ENCODE measurements at places on chromosomes 3 and 15. TPM values are rescaled to one million over a fixed set of nuclear protein-coding genes. Genes with fewer than 3 reads are reported as not detected.
A peak's percentile ranks its signal among the peaks of the same experiment; 100 is the strongest.

GRCh38 chr3:143222505-143222904, 102.9 kb downstream of the CHST2 start:
- no peak for DNase-seq

DNA sequence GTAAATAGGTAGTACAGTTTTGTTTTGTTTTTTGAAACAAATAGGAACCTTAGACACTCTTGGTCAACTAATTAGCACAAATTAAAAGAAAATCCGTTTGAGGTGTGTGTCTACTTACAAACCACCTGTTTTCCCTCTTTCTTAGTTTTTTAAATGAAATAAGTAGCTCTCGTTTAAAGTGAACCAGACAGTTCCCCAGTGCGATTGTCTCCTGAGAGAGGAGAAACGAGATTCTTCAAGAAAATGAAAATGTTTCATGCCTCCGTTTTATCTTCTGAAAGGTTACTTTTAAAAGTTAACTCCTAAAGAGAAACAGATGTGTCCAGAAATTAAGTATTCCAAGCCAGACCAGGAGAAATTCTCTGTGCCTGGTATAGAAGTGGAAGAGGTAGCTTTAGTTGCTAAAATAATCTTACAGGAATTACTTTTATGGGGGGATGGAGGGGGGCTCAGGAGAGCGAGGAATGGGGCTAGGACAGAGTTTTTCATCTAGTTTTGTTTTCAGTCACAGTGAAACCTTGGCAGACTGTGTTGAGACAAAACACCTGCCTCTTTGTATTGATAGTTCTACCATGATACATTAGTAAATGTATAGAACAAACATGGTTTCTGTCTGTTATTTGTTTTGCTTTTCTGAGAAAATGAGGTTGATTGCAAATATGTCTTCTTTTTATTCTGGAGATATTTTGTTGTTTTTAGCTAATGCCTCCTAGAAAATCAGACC, 155.1 kb upstream of the CNTN4 start:
- DNase-seq = no peak

The CPN2 gene
- not detected for polyA plus RNA-seq

GRCh38 chr3:129834580-129834979, 58.9 kb downstream of the TMCC1 start:
- no peak for DNase-seq

The LYSMD2 gene
- polyA plus RNA-seq = 6.8 TPM

GRCh38 chr15:59894835-59895234, 109.3 kb upstream of the FOXB1 start:
- DNase-seq = no peak

DNA sequence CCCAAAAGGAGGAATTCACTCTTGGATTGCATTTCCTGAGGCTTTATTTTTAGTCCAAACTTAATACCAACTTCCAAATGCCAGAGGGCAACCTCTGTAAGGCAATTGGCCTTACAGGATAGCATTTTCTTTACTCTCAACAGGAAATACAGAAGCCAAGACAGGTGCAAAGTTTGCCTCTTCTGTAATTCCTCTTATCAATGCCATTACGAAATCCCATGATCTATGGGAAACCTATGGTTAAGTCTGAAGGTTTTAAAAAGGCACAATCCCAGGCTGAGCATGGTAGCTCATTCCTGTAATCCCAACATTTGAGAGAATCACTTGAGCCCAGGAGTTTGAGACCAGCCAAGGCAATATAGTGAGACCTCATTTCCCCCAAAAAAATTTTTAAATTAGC, 14.9 kb downstream of the PKM start:
- no peak for DNase-seq

DNA sequence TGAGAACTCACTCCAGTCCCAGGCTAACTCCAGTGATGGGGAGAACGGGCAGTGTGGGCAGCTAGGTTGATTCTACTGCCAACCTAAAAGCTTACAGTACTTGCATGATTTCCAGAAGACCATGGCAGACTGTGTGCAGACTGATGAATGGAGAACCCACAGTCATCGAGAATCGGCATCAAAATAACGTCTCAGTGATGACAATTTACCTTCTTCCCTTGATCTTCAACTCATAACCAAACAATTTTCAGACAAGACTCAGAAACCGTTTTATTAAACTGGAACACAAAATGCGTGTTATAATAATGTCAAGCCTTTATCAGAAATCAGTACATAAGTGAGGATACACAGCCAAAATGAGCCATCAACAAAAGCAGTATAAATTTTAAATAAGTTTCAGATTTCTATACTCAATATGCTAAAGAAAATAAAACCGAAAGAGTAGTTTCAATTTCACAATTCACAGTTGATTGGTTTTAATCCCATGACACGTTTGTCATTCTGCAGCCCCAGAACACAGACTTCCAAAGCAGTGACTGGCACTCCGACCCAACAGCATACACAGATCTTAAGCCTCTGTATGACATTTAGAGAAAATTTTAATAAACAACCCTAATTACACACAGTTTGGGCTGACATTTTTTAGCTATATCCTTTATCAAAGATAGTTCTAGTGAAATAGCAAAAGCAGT, 54.5 kb downstream of the ZMAT3 start:
- no peak for DNase-seq

GRCh38 chr15:90201130-90201943, at the start of gene SEMA4B:
Gene SEMA4B, plus strand, starts transcription at chr15:90201330. Its CDS starts 249 bp downstream, at chr15:90201579.
- peak; percentile 77 for DNase-seq

DNA sequence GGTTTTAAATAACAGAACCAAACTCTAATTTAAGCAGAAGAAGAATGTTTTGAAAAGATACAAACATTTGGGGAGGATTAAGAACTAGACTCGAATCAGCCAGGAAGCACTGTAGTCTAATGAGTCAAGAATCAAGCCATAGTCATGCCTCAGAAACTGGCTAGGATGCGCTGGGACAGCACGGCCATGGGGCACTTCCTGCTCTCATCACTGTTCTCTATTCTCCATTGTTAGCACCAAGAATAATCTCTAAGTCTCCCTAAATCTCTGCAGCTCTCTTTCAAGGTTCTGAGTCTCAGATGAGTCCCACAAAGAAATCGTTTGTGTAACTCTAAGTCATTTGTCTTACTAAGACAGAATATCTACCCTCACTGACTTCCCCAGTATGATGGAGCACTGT, 399.0 kb upstream of the KCNMB2 start:
- no peak for DNase-seq

GRCh38 chr3:14128724-14129123, 3.9 kb downstream of the TMEM43 start:
- no peak for DNase-seq

The GRAMD1C gene
- 0.36 TPM for polyA plus RNA-seq

- no peak for DNase-seq
Observed at GRCh38 chr3:119368298-119368697, 74.1 kb downstream of the ARHGAP31 start.

DNA sequence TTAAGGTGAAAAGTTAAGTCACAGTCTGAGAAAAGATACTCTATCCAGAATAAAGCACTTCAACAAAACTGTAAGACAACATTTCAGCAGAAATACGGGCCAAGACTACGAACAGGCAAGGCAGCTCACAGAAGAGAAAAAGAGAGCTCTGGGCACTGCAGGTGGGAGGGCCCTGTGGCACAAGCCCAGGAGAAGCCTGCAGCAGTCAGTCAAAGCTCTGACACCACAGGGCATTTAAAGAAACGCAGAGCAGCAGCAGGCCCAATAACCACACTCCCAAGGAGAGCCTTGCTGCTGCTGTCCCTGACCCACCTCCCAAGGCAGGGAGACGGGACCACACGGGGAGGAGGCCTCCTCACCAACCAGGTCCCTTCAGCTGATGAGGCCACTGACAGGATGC, 19.2 kb downstream of the CHSY1 start:
- no peak for DNase-seq

- no peak for DNase-seq
Observed at GRCh38 chr15:29089731-29090616, 179.6 kb downstream of the NSMCE3 start.

GRCh38 chr15:67120839-67121643, 55.6 kb downstream of the SMAD3 start:
- DNase-seq = peak; percentile 95

The TOP2B gene
- polyA plus RNA-seq = 45.3 TPM

DNA sequence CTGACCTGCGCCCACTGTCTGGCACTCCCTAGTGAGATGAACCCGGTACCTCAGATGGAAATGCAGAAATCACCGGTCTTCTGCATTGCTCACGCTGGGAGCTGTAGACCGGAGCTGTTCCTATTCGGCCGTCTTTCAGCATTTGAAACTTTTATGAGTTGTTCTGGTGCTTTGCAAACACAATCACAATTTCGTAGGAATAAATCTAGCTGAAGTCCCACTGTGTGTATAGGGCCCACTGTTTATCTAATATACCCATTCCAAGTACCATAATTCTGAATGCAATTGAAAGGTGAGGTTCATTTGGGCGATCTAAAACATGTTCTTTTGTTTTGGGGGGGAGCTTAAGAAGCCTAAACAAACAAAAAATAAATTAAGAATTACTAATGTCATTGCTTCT, 572.1 kb downstream of the FGF12 start:
- DNase-seq = no peak

DNA sequence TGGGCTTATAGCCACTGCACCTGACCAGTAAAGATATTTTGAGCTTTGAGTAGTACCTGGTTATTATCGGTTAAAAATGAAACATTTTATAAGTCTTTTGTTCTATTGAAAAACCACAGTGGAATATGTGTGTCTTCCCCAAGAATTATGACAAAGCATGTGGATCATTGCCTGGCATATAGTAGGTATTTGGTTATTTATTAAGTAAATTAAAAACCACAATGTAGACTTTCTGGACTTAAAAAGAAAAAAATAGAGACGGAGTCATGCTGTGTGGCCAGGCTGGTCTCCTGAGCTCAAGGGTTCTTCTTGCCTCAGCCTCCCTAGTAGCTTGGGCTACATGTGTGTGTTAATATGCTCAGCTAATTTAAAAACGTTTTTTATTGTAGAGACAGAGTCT, 43.5 kb downstream of the UBE2E2 start:
- no peak for DNase-seq

The RTP3 gene
- polyA plus RNA-seq = not detected

The UROC1 gene
- polyA plus RNA-seq = not detected

The ANKRD63 gene
- not detected for polyA plus RNA-seq

DNA sequence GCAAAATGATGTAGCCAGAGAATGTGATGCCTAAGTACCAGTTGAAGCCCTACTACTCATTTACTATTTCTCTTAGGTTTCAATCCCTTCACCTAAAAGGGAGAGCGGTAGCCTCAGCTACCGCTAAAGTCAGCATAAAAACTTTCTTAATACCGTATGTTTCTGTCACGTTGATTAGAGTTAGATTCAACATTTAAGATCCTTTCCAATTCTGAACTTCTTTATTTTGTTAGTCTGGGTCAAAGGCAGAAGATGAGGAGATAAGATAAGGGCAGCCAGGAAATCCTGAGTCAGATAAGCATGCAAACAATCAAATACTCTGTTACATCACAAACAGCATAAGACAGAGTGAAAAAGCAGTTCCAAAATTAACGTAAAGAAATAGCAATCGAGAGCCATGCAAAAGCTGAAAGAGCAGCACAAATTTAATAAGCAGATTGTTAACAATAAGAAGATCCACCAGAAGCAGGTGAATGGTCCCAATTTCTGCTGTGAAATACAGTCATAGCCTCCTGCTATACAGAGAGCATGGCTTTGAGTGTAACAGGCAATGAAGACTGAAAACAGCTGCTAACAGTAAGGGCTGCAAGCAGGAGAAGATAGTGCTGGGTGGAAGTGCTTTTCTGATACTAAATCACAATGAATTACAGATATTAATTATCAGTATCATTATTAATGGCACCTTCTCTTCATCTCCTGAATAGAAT, 3.0 kb downstream of the TMEM207 start:
- no peak for DNase-seq

DNA sequence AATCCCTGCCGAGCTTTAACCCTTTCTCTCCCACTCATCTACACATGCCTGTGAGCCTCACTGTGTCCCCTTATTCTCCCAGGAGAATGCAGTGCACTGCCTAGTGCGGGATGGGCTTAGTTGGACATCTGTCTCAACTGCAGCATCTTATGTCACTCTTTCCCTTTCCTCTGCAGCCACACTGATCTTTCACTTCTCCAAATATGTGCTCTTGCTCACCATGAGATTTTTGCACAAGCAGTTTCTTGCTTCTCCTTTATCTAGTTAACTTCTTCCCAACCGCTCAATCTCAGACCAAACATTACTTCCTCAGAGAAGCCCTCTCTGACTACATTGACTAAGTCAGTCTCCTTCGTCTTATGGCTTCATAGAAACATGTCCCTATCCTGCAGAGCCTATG, 292.3 kb downstream of the KBTBD8 start:
- DNase-seq = no peak
